GM06990 (cell line): ENCODE measurements at places on chromosomes 11 and 22.

GRCh38 chr11:19574916-19575315 is 137.7 kb upstream of the NAV2 start:
- no peak for DNase-seq

- no peak for DNase-seq
These were observed 20.9 kb downstream of the LIMK2 start for GRCh38 chr22:31233001-31233400.

DNA sequence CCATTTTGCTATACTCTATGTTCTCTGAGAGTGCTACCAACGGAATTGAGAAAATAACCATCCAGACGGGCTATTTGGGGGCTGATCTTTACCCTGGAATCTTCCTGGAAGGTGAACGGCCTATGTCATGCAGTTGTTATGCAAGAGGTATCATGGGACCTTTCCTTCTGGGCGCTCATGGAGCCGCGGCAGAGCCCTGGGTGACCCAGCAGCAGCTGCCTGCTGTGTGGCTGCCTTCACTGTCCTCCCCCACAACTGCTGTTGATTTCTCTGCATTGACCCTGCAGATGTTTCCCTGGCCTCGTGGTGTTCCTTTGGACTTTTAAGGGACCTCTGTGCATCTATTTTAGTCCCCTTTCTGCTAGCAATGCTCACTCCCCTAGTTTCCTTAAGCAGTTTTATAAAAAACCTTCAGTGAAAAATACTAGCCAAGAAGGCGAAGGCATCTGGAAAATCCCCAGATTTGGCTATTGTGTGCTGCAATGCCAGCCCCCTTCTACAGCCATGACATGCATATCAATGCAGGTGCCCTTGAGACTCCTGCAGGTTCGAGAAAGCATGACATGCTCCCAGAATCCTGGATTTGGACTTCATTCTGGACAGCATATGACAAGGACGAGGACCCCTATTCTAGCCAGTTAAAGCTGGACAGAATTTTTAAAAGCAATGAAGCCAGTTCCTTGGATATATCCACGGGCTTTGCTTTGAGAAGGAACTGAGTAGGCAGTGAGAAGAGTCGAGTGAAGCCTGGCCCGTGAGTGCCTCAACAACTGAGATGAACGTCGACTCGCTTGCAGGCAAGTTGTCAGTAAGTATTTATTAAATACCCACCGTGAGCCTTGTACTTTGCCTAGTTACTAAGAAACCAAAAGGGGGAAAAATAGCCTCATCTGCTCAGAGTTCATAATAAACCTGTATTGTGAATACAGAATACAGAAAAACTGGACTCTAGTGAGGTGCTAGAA is at the start of gene SLC25A18:
Gene SLC25A18 (plus strand): TSS at position 593 of the 965 bp plus-strand sequence. CDS start 16,447 bp downstream, outside the sequence.
- DNase-seq = no peak

DNA sequence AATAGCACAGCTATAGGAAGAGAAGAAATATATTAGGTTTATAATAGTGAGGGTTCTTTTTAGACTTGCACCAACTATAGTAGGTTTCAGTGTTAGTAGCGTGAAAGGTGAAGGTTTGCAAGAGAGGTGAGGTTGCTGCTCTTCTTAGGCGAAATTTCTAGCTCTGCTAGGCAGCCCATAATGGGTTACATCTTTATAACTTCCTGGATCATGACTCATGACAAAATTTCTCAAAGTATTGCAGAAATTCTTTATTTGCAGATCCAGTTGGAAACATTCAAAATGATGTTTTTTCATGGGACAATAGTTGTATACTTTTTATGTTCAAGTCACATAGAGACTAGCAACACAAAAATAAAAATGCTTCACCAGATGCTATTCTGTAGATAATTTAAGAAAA is 260.0 kb downstream of the SOX6 start:
- no peak for DNase-seq
